ENCODE measurements at places on chromosomes 3 and 15.

- DNase-seq, result no peak
Observed at GRCh38 chr3:10627884-10628572, 122.6 kb upstream of the ATP2B2 start.

DNA sequence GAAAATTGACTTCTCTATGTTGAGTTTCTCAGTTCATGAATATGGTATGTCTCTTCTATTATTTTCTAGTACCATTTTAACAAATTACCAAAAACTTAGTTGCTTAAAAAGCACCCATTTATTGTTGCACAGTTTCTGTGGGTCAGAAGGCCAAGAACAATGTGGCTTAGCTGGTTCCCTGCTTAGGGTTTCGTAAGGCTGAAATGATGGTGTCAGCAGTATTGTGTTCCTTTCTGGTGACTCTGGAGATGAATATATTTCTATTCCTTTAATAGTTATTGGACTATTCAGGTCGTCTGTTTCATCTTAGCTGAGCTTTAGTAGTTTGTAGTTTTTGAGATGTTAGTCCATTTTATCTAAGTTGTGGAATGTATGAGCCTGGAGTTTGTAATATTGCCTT is 44.9 kb downstream of the IL1RAP start:
- DNase-seq, result no peak

- DNase-seq, result no peak
Observed at GRCh38 chr3:71008350-71008935, 575.1 kb downstream of the FOXP1 start.

GRCh38 chr3:34008191-34008590 is 209.8 kb downstream of the PDCD6IP start:
- no peak for DNase-seq

- no peak for DNase-seq
Observed at GRCh38 chr3:29202378-29202777, 78.5 kb upstream of the RBMS3 start.

GRCh38 chr15:39118510-39118909 is 462.4 kb upstream of the THBS1 start:
- no peak for DNase-seq

- DNase-seq, result no peak
Observed at GRCh38 chr15:33677238-33677830, 291.0 kb upstream of the CHRM5 start.

DNA sequence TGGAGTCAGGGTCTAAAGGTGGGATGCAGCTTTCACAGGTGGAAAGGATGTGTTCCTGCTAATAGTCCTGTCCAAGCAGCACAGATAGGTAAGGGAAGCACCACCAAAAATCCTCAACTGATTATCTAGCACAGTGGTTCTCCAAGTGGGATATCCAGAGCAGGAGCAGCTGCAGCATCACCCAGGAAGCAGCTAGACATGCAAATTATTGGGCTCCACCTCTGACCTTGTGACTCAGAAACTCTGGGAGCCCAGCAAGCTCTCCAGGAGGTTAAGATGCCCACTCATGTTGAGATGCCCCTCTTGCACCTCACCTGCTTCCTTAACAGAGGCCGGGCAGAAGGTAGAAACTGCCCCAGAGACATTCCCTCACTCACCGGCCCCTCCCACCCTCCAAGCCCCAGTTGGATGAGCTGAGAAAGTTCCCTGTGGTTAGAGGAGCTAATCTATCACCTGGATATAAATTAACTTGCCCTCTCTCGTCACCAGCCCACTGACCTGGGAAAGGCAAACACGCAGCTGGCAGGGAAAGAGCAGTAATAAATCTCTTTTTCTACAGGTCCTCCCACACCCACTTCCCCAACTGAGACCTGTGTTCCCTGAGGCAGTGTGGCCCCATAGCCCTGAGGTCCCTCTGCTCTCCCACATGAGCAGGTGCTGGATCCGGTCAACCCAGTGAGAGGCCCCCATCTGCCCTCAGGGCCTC is 39.3 kb downstream of the ADCY5 start:
- DNase-seq, result no peak

GRCh38 chr3:169137076-169137475 is 526.4 kb downstream of the MECOM start:
- no peak for DNase-seq

GRCh38 chr3:32175607-32176197 is 62.8 kb upstream of the CMTM8 start:
- peak; percentile 70 for DNase-seq

DNA sequence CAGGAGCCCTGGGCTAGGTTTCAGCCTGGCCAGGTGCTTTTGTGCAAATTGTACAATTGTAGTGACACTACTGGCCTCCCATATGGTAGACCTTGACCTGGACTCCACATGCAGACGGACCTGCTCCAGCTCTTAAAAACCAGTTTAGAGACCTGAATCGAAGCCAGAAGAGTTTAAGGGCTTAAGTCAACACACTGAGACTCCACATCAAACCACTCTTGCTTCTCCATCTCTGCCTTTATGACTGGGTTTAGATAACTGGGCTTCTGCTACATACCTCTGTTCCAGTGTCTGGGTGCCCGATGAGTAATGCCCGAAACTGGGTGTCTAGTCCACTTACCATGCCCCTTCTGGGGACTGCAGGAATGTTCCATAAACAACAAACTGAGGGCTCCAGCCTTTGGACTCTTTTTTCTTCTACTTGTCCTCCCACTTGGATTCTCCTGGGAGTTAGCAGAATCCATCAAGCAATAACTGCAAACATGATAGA is 32.8 kb downstream of the TMEM212 start:
- DNase-seq, result peak; percentile 8

GRCh38 chr15:78968539-78969271 is 23.9 kb upstream of the CTSH start:
- DNase-seq, result no peak

DNA sequence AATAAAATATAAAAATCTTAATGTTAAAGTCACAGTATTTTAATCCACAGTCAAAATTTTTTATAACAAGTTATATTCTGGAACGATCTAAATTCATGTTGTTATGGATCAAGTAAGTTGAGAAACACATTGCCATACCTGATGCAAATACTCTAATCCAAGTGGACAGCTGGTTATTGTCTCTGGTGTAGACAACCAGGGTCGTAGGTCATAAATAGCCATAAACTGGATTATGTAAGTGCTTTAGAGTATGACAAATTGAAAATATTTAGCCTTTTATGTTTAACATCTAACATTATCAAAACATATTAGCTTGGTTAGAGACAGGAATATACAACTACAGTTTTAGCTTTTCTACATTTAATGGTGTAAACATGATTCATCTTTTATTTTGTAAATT is 53.0 kb downstream of the PLSCR2 start:
- no peak for DNase-seq

GRCh38 chr3:71601811-71602210 is 18.3 kb upstream of the FOXP1 start:
- DNase-seq, result no peak

DNA sequence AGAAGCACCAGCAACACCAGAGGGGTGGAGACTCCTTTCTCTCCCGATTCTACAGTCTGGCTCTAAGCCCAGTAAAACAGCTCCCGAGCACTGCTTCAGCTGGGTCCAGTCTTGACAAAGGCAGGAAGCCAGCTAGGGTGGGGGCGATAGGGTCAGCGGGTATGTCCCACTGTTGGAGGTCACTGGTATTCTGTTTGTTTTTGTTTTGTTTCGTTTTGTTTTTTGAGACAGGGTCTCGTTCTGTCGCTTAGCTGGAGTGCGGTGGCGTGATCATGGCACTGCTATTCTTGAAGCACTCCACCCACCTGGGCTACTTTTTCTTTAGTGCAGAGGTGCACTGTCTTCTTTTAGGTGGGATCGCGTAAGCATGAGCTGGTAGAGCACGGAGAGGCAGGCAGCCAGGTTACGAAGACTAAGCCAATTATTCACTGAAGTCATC is 16.3 kb downstream of the GCSAM start:
- DNase-seq, result no peak

DNA sequence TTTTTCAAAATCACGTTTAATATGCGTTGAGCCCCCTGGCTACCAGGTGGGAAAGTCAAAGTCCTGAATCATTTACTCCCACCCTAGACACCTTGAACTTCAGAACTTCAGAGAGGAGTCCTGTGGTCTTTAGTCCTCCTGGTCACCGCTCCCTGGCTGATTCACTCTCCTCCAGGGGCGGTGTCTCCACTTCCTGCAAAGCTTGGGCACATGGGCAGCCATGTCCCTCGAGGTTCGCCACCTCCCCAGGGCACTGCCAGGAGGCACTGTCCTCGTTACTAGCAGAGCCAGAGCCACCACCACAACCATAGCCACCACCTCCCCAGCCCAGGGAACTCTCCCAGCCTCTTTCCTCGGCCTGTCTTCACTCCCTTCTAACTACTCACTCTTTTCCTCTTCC is 31.0 kb downstream of the LOXL1 start:
- no peak for DNase-seq

DNA sequence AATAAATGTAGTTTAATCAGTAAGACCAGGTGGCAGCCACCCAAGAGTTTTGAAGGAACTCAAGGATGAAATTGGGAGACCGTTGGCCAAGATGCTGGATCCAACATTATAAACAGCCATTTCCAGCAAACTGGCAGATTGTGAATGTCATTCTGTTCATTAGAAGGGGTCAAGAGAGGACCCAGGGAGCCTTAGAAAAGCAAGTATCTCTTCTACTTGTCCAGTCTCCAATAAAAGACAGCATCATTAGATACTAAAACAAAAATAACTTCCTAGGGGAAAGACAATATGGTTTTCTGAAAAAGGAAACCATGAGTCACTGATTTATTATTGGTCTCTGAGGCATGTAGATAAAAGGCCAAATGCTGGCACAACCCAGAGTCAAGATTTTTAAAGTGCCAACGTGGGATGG is 67.9 kb downstream of the GADL1 start:
- DNase-seq, result no peak

- no peak for DNase-seq
Observed at GRCh38 chr15:80110920-80111319, 41.9 kb upstream of the FAH start.

DNA sequence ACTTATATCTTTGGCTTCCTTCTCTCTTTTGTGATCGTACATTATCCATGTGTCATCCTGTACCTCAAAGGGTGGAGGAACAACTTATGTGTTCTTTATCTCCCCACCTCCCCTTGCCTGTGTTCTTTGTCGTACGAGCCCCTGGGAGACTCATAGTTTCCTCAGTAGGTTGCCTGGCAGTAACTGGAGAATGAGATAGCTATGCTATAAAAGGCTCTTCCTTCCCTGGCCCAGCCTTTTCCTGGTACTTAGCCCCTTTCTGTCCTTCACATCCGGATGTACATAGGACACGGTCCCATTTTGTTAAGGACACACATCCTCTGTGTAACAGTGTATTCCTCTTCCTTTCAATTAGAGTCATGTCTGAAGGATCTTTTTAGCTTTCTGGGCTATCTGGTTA is 32.1 kb downstream of the PLCL2 start:
- DNase-seq, result peak; percentile 33

DNA sequence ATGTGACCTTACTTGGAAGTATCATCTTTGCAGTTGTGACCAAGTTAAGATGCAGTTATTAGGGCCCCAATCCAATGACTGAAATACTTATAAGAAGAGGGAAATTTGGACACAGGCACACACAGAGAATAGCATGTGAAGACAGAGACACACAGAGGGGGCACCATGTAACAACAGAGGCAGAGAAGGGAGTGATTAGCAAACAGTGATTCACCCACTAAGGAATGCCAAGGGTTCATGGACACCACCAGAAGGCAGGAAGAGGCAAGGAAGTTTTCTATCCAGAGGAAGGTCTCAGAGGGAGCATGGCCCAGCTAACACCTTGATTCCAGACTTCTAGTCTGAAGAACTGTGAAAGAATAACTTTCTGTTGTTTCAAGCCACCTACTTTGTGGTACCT is 25.0 kb downstream of the SIDT1 start:
- DNase-seq, result no peak

DNA sequence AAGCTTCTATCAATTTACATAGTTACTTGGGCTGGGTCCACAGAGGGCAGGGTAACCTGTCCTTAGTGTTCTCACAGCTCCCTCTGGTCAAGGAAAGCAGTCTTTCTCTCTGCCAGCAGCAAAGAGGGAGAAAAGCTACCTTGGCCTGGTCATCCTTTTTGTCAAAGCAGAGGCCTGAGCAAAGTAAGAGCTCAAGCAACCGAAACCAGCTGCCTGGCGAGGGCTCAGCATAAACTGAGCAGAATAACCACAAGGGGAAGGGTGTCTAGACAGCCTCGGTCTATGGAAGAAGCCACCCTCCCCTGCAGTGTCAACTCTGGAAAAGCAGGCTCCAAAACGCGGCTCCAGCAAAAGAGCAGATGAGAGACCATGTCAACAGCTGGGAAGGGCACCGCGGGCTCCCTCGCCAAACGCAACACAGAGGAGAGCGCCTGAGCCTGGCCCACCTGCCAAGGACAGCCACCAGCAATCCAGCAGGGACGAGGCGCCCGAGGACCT is 17.4 kb downstream of the LRIG1 start:
- DNase-seq, result no peak

- no peak for DNase-seq
Observed at GRCh38 chr15:68318931-68319909, 41.7 kb downstream of the FEM1B start.

DNA sequence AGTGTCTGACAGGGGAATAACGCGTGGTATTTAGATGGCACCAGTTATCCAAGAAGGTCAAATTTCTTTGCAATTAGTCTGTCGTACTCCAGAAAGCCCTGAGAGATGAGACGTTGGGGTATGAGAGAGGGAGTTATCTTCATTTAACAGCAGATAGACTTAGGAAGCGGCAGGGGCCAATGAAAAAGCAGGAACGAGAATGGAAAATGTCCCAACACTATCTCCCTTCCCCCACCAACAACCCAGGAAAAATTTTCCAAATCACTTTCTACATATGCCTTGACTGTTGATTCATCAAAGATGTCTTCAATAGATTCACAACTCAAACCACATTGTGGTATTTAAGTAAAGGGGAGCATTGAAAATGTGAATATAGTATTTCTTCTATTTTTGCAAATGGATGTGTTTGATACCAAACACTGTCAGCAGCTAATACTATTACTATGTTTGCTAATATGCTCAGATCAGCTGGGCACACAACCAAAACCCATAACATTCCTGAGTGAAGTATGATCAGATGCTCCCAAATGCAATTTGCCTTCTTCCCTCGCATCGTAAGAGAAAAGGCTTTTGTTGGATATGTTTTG is 13.3 kb upstream of the GREM1 start:
- DNase-seq, result no peak

- DNase-seq, result no peak
Observed at GRCh38 chr15:78110096-78110495, 17.7 kb downstream of the SH2D7 start.

GRCh38 chr3:133282236-133282635 is 117.6 kb upstream of the BFSP2 start:
- no peak for DNase-seq

GRCh38 chr3:18412684-18413083 is 12.5 kb downstream of the SATB1 start:
- DNase-seq, result no peak

DNA sequence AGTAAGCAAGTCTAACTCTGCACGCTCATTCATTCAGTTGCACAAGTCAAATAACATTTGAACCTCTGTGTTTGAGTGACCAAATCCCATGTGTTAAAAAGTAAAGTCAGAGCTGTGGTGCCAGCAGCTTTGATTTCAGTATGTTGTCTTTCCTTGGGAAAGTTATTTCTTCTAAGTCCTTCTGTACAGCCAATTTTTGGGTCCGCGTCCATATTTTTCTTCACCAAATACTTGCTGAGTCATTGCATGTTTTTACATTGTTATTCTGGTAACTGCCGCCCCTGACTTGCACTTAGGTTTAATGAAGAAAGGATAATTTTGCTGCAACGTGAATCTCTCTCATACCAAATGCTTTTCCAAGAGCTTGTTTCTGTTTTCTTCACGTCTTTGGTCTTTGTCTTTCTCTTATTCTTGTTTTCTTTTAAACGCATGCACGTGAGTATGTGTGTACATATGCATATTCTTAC is 56.7 kb downstream of the PLS1 start:
- no peak for DNase-seq

Data from stimulated activated naive CD8-positive, alpha-beta T cell treated with anti-CD3 and anti-CD28 coated beads, Interleukin-15, Interleukin-2, amounts not matched to agents 100 U/mL and 50 U/mL, for 24 hours (primary cell).